Endodermal cell (in vitro differentiated cells): ENCODE measurements at places on chromosomes 13 and 19. TPM values are rescaled to one million over a fixed set of nuclear protein-coding genes. Genes with fewer than 3 reads are reported as not detected.

- peak; percentile 57 for DNase-seq
These were observed 735 bp upstream of the FLT1 start for GRCh38 chr13:28495538-28496187.

DNA sequence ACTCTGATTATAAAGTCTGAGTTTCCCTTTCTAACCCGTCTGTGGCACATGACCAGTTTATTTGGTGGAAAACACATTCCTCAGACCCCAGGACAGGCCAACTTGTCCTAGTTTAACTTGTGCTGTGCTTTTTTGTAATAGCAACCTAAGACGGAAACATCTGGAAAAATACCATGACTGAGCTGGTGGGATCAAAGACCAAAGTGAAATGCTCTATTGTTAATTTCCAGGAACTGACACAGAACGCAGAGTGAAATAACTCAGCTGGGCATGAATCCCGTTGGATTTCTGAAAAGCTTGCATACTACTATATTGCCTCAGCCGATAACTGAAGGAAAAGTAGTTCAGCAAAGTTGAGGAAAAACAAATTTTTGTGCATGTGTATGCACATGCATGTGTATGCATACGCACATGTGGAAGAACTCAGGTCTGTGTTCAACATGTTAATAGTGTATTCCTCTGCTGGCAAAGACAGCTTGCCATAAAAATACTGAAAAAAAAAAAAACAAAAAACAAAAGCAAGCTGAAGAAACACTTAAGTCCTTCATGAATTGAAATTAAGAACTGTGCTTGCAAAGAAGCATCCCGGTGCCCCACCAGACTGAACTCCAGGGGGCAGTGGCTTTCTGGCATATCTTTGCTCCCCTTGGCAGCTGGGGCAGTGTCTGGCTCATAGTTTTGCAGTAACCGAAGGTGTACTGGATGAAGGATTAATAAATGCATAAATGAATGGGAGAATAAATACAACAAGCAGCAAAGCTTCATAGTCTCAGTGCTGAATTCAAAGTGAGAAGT, 187.8 kb downstream of the LHFPL6 start:
- peak; percentile 78 for DNase-seq

GRCh38 chr19:10636304-10636972, 11.1 kb downstream of the SLC44A2 start:
- DNase-seq, result peak; percentile 64

- DNase-seq, result no peak
These were observed 230.4 kb downstream of the ATP8A2 start for GRCh38 chr13:25602176-25602575.

The SIRT2 gene
- total RNA-seq, result 9.7 and 10.4 TPM in 2 replicates

- peak; percentile 70 for DNase-seq
These were observed 126.6 kb upstream of the UFM1 start for GRCh38 chr13:38223089-38223488.

- peak; percentile 100 for DNase-seq
These were observed 15.2 kb upstream of the MYO1F start for GRCh38 chr19:8592231-8593009.

The IL11 gene
- 0.91 to 5.0 TPM (median 1.9 TPM) in 3 replicates for total RNA-seq

DNA sequence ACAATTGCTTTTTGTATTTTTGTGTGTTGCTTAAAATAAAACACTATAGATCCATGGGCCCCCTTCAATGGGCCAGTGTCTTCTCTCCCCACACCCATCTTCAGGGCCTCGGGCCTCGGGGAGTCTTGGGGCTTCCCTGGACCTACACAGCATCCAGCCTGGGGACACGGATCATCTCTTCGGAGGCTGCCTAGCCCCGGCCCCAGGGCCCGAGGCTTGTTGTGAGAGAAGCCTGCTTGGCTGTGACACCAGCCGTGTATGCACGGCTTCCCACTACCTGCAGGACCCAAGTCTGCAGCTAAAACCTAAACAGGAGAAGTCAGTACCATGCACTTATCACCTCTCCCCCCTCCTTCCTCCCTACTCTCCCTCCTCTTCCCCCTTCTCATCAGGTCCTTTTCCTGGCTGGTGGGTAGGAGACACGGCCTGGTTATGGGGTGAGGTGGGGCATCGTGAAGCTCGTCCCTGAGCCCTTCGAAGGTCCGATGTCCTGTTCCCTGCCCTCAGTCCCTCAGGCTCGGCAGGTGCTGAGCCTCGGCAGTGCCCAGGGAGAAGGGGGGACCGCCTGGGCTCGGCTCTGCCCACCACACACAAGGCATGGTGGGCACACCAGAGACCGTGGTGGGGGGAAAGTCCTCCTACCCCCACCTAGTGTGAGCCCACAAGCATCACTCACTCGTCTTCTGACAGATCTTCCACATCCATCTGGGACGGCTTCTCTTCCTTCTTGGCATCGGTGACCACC, 9.5 kb downstream of the C13orf46 start:
- no peak for DNase-seq

The SHISA7 gene
- total RNA-seq, result not detected in 2 replicates

DNA sequence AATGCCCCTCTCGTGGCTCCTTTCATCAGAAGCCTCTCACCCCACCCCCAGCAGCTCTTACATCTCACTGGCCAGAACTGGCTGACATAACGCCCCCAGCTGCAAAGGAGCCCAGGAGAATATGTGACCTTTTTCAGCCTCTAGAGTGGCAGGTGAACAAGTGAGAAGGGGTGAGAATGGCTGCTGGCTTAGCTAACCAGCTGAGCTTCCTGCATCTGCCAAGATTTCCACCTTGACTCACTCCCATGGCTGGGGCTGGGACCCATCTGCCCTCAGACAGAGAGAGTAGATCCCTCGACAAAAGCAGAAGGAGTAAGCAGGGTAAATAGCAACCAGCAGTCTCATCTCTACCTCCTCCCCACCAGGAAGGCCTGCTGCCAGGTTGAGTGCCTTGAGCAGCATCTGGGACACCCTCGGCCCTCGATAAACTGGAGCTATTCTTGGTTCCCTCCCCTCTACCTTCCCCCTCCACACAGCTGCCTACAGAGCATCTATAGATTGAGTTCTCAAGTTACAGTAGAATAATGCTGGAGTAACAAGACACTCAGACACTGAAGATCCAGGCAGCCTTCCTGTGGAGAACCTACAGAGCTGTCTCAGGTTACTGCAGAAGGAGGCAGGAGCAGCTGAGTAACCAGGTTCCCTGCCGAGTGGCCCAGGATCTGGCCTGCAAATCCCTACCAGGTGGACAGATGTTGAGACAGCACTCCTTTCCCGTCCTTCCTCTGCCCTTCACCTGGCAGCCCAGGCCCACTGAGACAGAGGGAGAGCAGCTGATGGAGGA, 15.5 kb downstream of the KASH5 start:
- peak; percentile 94 for DNase-seq

- DNase-seq, result peak; percentile 85
These were observed 26.1 kb downstream of the PPP5C start for GRCh38 chr19:46372901-46373490.

The PEAK3 gene
- total RNA-seq, result not detected in 3 replicates

The CBY2 gene
- not detected in 3 replicates for total RNA-seq

GRCh38 chr13:110653271-110653670, 37.9 kb downstream of the NAXD start:
- DNase-seq, result no peak

DNA sequence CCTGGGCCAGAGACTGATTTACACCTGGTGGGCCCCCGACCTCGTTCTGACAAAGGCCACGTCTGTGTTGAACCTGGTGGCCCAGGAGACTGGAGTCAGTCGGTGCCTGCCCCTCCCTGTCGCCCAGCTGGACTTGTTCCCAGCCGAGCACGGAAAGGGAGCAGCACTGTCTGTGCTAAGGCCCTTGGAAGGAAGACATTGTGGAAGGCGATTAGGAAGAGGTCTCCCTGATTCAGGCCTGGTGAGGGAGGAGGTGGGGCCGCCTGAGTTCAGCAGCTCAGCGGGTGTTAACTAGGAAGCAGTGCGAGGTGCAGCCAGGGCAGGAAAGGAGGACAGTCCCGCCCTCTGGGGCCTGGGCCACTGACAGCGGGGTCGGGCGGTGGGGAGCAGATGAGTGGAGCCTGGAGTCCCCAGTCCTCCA, 64.7 kb downstream of the GPR12 start:
- DNase-seq, result peak; percentile 74

DNA sequence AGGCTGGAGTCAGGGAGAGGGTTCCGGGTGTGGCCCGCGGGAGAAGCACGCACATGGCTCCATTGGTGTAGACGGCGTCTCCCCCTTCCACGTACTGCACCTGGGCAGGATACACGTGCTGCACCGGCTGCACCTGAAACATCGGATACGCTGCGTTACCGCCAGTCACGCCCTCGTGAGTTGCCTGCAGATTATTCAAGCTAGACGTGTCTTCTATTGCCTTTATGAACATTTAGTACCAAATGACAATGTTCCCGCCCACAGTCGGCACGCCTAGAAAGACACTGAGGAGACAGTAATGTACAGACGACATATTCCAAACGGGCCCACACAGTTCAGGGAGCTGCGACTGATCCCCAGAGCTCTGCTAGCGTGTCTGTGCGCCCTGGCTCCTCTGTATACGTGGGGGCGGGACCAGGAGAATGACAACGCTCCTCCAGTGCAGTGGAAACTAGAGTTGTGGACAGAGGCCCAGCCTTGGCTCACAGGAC, 64.1 kb upstream of the RANBP3 start:
- no peak for DNase-seq

DNA sequence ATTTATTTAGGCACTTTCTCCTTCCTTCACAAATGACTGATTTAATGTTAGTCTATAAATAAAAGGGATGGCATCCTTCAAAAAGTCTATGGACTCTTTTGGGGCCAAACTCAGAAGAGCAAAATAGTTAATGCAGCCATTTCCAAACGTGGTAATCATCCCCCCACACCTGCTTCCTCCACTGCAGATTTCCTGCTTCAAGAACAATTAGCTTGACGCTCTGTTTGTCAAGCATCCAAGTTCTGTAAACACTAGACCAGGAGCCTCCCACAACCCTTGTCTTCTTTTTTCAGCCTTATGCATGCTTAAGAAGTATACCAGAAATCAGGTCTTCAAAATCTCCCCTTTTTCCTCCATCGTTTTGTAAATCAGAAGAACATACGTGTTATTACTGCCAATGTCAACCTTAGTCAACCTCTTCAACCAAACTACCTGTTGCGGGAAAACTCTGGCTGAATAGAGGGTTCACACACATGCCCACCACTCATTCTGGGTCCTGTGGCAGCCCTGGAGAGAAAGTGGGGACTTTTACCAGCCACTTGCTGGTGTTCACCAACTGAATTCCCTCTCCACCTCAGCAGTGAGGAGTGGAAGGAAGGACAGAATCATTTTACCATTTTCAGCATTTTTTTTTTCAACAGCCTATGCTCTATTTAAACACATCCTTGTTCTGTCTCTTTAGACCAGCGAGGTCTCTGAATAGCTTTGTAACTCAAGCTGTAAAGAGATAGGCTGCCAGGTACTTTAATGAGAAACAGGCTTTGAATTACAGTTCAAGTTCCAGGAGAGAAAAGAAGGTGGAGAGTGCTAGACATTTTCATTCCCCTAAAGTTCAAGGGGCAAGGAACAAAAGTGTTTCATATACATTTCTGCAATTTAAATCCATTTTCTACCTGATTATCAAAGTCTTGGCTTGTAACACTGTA, 39.1 kb downstream of the EFNB2 start:
- no peak for DNase-seq

DNA sequence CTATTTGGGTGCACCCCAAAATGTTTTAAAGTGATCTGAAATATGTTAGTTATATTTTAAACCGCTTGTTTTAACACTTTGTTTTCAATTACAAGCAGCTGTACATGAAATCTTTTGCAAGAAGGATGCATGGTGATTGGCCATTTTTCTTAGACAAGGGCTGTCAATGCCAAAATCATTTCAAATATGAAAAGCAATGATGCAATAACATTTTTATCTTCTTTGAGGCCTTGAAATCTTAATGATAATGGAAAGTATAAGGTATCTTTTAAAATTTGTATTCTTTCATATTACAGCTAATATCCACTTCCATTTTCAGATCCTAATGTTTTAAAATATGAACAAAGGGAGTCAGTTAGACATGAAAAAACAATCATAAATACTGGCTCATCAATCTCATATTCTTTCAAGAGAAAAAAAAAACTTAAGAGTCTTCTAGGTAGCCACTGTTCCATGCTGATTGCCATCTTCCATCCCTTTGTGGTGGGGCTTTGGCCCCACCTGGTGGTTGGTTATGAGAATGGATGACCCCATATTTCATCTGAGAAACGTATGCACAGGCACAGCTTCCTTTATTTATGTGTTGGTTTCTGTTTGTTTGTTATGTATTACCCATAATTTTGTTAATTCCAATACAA, 330.3 kb upstream of the MIR17HG start:
- peak; percentile 87 for DNase-seq

The KIR2DL1 gene
- total RNA-seq, result not detected in 2 replicates

The CEACAM6 gene
- not detected in 2 replicates for total RNA-seq

GRCh38 chr19:8094336-8094735, 41.8 kb downstream of the CCL25 start:
- DNase-seq, result peak; percentile 31

DNA sequence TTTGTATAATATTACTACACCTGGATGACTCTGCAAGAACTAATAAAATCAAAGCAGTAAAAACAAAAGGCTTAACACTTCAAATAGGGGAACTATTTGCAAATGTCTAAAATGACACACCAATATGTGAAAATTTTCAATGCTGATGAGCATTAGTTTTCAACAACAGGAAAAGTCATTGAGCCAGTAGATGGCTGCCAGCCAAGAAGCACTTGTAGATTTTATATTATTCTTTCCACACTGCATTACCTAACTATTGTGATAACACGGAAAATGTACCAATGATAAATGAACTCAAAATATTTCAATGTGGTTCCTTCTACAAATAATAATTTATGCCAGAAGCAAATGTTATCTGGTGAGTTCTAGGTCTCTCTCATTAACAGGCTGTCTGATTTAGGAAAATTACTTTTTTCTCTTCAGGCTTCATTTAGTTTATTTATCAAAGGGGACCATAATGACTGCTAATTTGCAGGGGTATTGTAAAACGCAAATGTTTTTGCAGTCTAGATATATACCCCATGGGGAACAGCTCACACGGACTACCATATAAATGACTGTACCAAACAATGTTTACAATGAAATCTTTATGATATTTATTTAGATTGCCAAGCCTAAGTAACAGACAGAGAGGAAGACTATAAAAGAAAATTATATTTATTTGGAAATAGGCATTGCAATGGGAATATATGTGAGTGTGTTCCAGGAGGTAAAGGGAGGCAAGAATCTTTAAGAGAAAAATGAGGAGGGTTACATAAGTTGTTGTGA, 407.8 kb downstream of the LIG4 start:
- no peak for DNase-seq

- no peak for DNase-seq
These were observed 179.8 kb downstream of the RBM26 start for GRCh38 chr13:79226250-79226649.

- no peak for DNase-seq
These were observed 6.6 kb upstream of the TFDP1 start for GRCh38 chr13:113577881-113578435.
